ENCODE measurements at places on chromosomes 7 and 10.

GRCh38 chr7:6614953-6615722 lies at the start of gene ZNF853:
ZNF853 (plus strand) TSS chr7:6615610; CDS start chr7:6616175, 565 bp downstream.
- peak; percentile 64 for DNase-seq

DNA sequence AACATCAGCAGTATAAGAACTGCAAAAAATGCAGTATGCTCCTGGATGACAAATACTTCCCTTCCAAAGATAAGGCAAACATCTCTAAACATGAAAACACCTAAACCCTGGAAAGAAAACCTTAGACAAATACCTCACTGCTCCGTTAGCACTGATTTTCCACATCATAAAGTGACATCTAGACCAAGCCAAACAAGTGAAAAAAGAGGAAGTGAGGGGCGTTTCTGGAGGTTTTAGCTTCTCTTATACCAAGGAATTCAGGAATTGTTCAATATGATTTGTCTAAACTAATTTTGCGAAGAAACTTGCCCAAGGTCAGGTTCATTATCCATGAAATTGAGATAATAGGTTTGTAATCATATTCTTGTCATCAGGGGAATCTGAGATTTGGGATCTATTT lies 279.7 kb downstream of the ADRA2A start:
- no peak for DNase-seq

DNA sequence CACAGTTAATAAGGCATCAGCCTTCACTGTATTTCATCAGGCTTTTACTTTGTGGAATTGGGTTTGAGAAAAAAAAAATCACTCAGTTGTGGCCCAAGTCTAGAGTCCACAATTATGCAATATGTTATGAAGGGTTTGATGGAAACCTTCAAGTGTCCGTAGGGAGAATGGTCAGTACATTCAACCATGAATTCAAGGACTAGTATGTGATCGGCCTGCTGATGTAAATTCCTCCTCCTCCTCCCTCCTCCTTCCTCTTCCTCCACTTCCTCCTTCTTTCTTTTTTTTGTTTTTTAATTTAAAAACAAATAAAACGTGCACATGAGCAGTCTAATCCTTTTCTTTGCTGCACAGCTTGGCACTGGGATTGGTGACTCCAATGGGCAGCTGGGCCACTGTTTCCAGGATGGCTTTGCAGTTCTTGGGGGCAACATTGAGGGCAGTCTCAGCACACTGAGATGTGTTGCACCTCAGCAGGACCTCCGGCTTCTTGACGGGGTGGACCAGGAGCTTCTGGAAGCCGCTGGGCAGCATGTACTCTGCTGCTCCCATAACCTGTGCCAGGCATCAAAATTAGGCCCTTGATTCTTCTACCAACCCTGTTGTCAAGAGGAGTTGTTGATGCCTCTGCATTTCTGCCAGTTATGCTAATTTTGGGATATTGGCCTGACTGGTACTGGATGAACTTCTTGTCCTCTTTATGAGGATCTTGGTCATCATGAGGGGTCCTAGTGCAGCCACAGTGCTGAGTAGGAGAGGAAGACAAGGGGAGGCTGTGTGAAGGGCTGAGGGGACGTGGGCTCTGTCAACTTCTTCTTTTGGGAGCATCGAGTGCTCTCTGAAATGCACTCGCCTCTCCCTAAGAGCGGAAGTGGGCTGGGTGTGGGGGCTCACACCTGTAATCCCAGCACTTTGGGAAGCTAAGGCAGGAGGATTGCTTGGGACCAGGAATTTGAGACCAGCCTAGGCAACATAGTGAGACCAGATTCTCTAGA lies 9.3 kb upstream of the IL2RA start:
- DNase-seq = no peak

DNA sequence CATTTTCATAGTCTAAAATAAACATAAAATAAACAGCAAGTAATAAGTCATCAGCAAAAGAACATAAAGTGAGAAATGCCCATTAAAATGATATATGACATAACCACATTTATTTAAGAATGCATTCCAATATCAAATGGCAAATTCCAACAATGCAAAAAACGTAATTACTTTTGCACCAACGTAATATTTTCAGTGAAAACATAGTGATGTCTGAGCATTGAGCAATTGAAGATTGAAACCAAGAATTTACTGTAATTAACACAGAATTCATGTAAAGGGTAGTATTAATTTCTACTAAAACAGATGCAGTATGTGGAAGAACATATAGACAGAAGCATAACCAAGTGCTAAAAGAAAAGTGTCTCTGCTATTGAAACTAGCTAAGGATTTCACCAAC lies 123.0 kb upstream of the TNS3 start:
- DNase-seq = no peak

GRCh38 chr10:27603104-27603503 lies 99.0 kb downstream of the RAB18 start:
- DNase-seq = no peak

- no peak for DNase-seq
Measured at GRCh38 chr7:98296833-98297232, 15.3 kb downstream of the BRI3 start.

- no peak for DNase-seq
Measured at GRCh38 chr10:131854579-131855335, 46.1 kb upstream of the PPP2R2D start.

DNA sequence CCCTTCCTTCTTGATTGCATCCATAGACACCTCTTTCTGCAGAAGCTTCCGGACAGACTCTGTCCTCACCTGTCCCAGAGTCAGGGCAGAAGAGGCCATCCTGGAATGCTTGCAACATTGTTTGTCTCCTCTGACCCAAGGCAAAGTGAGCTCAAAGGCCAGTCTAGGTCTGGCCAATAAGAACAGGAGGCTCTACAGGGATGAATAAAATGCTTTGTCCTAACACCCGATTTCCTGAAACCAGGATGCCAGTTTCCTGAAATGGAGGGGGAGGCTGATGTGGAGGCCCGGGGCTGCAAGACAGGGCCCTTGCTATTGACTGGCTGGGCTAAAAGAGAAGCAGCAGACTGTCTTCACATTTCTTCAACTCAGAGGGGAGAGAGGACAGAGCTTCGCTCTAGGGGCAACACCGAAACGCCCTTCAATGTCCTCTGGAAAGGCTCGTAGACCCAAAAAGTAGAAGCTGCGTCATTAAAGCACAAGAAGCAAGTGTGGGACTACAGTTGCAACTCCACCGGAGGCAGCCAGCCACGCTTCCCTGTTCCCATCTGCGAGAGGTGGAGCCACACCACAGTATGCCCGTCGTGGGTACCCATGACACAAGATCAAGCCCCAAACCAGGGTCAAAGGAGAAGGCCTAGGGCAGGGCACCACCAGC lies 29.1 kb upstream of the NDST2 start:
- no peak for DNase-seq

DNA sequence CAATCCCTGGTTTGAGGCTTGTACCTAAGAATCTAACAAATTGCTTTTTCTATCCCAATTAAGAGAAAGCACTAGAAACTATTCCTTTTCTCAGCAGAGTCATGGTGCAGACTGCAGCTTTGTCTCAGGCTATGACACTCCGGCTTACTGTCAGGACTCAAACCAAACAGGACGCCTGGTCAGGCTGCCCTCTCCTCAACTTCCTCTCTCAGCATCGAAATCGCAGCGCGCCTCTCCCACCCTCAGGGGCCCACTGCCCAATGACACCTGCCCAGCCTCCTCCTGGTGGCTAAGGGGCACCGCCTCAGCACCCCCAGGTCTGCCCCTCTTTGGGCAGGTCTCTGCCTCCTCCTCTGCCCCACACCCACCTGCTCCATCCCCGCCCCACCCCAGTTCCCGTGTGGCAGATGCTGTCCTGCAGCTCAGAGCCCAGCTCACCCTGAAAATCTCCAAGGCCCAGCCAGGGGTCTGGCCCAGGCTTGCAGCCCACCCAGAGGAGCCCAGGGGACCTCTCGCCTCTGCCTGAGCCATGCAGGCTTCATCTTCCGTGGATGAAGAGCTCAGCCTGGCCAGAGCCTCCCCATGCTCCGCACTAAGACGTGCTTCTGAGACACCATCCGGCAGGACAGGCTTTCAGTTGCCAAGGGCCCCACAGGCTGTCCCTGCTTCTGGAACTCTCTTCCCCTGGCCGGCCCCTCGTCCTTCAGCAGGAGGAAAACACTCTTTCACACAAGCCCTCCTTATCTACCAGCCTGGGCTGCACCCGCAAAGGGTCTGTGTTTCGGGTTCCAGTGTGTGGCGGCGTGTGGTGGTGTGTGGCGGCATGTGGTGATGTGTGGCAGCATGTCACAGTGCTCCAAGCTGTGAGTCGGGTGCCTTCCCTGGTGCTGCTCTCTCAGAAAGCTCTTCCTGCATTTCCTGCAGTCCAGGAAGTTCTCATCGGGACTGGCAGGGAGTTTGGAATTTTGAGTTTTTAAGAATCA lies 16.4 kb upstream of the PTPRN2 start:
- no peak for DNase-seq

DNA sequence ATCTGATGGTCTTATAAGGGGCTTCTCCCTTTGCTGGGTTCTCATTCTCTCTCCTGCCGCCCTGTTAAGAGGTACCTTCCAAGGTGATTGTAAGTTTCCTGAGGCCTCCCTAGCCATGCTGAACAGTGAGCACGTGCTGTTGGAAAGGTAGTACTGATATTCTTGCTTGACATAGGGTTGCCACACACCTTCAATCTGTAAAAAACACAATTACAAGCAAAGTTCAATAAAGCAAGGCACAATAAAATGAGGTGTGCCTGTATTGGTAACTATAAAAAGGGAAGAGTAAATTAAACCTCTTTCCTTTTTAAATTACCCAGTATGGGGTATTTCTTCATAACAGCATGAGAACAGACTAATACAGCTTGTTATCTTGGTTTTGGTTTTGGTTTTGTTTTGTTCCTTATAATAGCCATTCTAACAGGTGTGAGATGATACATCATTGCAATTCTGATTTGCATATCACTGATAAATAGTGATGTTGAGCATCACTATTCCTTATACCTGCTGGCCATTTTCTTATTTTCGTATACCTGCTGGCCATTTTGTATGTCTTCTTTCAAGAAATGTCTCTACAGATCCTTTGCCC lies 164.9 kb upstream of the TRIM24 start:
- no peak for DNase-seq

DNA sequence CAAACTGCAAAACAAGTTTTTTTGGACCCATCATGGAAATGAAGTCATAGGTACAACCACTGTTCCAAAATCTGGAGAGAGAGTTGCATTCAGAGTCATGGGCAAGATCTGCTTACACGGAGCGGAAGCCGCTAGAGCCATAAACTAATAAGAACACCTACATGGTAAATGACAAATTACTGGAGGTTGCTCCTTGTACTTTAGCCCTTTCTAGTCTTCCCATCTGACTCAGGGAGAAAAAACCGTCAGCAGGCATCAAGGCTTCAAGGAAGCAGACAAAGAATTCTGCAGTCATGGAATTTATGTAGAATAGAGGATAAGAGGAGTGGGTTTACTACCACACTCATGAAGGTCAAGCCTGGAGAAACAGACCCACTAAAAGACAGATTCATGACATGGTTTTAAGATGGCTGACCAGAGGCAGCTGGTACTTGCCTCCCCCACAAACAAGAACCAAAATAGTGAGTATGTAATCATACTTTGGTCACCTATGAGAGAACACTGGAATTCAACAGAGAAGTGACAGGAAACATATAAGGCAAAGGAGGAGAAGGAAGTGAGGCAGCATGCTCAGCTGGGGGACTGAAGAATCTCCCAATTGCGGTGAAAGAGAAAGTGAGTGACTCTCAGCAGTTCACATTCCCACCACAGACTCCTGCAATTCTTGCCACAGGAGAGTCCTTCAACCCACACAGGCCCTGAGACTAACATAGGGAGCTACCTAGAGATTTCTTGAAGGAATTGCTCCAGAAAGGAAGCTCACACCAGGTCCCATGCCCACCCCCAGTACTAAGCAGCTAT lies 42.4 kb upstream of the ASAH2 start:
- no peak for DNase-seq

DNA sequence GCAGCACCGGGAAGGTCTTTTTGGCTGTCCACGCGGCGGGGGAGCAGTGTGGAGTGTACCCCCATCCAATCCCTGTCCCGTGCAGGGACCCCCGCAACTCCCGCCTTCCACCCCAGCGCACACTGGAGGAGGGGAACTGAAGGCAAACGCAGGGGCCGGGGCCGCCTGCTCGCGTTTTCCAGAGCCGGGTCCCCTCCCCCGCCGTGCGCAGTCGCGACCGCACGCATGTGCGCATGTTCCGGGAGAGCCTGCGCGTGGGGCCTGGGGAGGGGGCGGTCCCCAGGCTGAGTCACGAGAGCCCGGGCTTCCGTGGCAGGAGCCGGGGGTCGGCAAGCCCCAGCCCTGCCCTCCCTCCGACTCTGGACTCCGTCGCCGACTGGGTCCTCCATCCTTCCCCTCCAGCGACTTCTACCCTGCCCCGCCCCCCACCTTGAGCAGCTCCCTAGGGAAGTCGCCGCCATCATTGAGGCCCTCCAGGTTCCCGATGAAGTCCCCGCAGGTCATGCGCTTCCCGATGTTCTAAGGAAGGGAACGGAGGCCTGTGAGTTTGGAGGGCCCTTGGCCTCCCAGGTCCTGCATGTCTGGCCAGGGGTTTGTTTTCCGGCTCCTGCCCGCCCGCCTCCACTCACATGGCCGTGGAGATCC lies 8.0 kb downstream of the PSD start:
- no peak for DNase-seq

DNA sequence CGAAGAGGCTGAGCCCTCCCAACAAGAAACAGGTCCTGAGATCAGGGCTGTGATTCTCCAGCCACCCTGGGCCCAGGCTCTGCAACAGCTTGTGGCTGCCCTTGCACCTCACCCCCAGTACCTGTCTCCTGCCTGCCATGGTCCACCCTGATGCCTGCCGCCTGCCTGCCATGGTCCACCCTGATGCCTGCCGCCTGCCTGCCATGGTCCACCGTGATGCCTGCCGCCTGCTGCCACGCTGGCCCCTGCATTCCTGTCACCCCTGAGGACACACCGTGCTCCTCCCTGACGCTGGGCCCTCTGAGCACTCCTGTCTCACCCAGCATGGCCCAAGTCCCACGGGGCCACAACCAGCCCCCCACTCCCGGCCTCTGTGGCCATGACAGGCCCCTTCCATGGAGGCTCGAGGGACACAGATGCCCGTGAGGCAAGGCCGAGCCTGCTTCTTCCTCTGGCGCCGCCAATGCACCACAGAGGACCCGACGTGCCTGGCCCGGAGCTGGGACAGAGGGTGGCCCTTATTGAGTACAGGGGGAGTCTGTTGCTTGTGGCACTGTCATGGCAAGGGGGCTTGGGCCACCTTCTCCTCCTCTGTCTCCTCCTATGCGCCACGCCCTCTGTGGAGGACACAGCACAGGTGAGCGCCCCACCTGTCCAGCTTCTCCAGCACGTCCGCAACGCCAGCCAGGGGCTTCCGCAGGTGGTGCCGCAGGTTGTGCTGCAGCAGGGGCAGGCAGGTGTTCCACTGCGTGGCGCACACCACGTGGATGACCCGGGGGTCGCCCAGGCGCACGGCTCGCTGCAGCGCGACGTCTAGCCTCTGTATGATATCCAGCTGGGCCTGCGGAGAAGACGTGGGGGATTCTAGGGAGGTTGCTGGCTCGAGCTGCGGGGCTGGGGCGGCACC lies 18.1 kb downstream of the CFAP46 start:
- DNase-seq = no peak

GRCh38 chr10:22752272-22752889 lies 38.0 kb upstream of the PIP4K2A start:
- DNase-seq = no peak

- DNase-seq = no peak
Measured at GRCh38 chr7:151592868-151593486, 73.3 kb upstream of the RHEB start.

- DNase-seq = no peak
Measured at GRCh38 chr10:71719464-71720201, at the start of gene C10orf105. C10orf105 (minus strand) TSS chr10:71719778; CDS start chr10:71716337, 3,441 bp downstream.
